ENCODE measurements at places on chromosomes 12 and 14. TPM values are rescaled to one million over a fixed set of nuclear protein-coding genes. Genes with fewer than 3 reads are reported as not detected.

DNA sequence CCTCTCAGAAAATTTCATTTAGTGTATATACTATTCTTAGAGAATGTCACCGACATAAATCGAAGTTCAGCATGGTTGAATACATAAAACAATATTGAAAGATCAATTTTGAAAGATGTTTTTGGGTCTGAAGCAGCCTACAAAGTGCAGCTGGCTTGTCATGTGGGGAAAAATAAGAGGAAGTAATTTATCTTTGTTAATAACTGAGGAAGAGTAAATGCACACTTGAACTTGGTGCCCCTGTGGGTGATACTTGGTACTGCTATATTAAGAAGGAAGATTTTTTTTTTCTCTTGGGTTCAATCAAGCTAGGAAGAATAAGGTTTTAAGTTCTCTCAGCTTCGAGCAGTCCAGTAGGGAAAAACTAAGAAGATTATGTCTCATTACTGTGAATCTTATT lies 661.3 kb downstream of the RPL10L start:
- H3K36me3 ChIP-seq: no peaks in the 10 kb centered on the region
- H3K27ac ChIP-seq: no peak overlapping the region
- H3K27me3 ChIP-seq: no peaks in the 10 kb centered on the region
- no peaks in the 10 kb centered on the region for H3K4me1 ChIP-seq

ADAM21 gene
- total RNA-seq: not detected

HOXC10 gene
- total RNA-seq: not detected

- H3K36me3 ChIP-seq: no peaks in the 10 kb centered on the region
- H3K4me1 ChIP-seq: peaks cover 8% of the 10 kb centered on the region
- no peak overlapping the region for H3K4me3 ChIP-seq
- no peak overlapping the region for H3K27ac ChIP-seq
- peaks cover 3% of the 10 kb centered on the region for H3K27me3 ChIP-seq
Observed at GRCh38 chr12:21992823-21993222, 51.6 kb upstream of the ABCC9 start.

GRCh38 chr14:64326502-64326901 lies 32.3 kb upstream of the ESR2 start:
- H3K27me3 ChIP-seq: peaks cover 11% of the 10 kb centered on the region
- H3K4me1 ChIP-seq: no peaks in the 10 kb centered on the region
- H3K4me3 ChIP-seq: no peak overlapping the region
- H3K36me3 ChIP-seq: peaks cover 1% of the 10 kb centered on the region

LRTM2 gene
- not detected for total RNA-seq

SCYL2 gene
- total RNA-seq: 38.7 TPM

Data from activated CD8-positive, alpha-beta T cell treated with anti-CD3 and anti-CD28 coated beads, Interleukin-2, amount 10 ng/mL, durations not matched to agents 7 days and 5 days (primary cell).